Fibroblast of villous mesenchyme (primary cell): ENCODE measurements at places on chromosomes 2 and 18.

DNA sequence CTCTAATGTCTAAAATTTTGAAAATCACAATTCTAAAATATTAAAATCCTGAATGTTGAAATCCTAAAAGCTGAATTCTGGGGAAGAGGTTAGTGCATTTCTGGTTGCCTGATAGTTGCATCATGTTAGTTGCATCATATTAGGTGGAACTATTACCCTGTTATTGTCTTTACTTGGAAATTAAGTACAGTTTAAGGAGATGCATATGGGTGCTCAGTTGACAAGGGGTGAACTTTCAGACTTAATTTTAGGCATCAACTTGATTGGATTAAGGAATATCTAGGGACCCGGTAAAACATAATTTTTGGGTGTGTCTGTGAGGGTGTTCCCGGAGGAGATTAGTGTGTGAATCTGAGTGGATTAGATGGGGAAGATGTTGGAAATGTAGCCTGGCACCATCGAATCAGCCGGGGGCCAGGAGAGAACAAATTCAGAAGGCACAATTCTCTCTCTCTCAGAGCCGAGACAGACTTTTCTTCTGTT is 409.8 kb downstream of the PLCL1 start:
- DNase-seq: peak; percentile 20

DNA sequence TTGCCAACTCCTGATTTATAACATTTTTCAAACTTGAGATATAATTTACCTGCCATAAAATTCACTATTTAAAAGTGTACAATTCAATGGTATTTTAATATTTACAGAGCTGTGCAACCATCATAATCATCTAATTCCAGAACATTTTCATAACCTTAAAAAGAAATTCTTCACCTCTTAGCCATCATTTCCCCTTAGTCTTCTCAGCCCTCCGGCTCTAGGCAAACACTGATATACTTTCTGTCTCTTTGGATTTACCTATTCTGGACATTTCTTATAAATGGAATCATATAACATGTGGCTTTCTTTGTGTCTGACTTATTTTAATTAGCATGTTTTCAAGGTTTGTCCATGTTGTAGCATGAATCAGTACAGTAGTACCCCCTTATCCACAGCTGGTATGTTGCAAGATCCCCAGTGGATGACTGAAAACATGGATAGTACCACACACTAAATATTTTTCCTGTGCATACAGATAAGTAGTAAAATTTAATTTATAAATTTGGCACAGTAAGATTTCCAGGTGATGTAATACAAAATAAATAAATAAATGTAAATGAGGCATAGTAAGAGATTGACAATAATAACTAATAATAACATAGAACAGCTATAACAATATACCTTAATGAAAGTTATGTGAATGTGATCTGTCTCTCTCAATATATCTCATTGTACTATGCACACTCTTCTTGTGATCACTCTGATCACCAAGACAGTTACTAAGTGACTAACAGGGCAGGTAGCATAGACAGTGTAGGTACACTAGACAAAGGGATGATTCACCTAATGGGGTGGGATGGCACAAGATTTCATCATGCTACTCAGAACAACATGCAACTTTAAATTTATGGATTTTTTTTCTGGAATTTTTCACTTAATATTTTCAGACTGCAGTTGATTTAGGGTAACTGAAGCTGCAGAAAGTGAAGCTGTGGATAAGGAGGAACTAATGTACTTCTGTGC is 73.1 kb downstream of the RAB3GAP1 start:
- peak; percentile 20 for DNase-seq

DNA sequence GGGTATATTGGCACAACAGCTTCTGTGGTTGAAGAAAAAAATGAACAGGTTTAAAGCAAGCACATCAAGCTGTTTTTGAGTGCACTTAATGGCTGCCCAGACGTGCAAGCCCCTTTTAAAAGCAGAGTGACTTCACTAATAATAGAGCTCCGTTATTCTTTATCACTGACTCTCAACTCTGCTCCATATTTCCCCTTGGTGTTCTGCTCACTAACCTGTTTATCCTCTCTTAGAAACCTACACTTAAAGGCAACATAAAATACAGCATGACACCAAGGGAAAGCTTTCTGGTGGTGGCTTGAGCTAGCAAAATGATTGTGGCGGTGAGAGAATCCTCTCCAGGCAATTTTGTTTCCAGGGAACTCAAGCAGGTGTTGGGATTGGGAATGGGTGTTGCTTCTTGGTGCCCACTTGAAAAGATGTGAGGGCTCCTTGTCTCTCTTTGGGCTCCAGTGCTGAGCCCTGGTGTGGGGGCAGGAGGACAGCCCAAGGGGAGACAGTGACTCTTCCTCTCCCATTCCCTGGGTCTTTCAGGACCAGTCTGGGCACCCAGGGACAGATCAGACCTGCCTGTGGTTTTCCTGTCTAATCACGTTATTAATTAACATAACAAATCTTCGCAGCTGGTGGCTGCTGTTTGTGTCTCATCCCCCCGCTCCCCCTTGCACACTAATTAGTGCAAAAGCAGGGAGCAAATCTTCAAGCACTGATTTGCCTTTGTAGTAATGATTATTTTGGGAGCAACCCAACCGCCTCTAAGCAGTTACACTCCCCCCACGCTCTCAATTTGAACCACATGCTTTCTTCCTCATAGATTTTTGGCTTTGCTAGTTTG is 289.4 kb upstream of the CXCR4 start:
- DNase-seq: no peak

DNA sequence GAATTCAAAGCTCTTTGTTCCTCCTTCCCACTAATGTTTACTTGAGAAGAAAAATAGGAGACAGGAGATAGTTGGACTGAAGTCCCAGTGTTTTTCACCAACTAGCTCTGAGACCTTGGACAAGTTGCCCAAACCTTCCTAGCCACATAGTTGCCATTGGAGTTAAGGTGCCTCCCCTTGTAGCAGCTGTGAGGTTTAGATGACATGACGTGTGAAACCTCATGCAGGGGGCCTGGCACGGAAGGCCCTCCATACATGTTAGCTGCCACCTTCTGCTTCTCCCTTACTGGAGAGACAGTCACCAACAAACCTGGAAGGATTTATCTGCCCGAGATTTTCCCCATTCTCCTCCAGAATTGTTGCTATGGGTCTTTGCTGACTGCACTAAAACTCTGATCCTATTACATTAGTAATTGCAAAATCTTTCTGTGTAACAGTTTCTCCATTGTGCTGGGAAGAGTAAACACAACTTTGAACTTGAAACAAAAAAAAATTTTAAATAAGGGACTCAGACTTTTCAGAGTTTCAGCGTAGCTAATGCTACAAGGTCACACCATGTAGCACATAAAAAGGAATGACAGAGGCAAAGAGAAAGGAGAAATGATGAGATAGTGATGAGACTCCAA is 23.8 kb upstream of the CABYR start:
- DNase-seq: no peak

DNA sequence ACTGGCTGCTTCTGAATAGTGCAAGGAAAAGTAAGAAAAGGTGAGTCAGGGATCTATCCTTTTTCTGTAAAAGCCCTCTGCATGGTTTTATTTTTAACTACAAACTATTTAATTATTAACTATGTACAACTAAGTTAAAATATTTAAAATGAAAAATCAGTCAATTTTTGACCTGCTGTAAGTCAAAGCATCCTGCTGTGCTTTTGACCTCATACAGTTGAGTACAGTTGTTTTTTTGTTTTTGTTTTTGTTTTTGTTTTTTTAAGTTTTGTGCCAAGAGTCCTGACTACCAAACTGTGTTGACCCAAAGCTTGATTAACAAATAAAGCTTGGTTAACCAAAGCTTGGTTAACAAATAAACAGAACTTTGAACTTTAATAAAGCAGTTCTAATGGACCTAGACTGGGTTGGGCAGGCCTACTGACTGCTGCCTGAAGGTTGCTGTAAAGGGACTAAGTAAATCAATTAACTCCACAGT is at the start of gene ACMSD:
ACMSD (plus strand) TSS at position 474 of the 478 bp plus-strand sequence. CDS start 67 bp downstream, outside the sequence.
- no peak for DNase-seq

GRCh38 chr18:8794156-8794933 is 89.0 kb downstream of the MTCL1 start:
- peak; percentile 90 for DNase-seq

- DNase-seq: no peak
These were observed 252.0 kb upstream of the KLHL29 start for GRCh38 chr2:23132823-23133595.

GRCh38 chr2:157355618-157356017 is 30.0 kb upstream of the ERMN start:
- DNase-seq: peak; percentile 4

- no peak for DNase-seq
These were observed 151.6 kb upstream of the LRATD1 start for GRCh38 chr2:14480906-14481305.

DNA sequence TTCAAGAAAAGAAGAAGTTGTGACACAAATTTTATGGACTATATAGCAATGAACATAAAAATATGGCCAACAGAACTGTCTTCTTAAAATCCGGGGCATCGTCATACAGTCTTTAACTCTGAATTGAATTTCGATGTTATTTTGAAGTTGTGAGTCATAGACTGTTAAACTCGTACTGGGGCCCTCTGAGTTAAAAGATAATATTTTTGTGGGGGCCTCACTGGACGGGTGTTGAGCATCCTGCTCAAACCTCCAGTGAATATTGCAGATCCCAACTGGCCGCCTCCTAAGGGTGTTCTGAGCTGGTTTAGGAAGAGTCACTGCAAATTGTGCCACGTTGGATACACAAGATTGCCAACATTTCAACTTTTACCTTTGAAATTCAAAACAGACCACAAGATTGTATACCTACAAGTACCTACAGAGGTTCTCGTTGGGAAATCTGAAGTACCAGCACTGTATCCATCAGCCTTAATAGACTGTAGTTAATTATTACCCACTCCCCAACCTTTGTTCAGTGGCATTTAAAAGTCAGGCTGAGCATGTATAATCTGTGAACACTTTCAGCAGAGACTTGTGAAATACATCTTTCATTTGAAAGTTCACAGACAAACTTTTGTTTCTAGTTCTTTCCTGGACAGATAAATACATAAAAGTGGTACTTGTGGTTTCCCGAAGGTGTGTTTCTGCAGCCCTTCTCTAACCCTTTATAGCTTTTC is 27.8 kb downstream of the KLHL23 start:
- DNase-seq: no peak

GRCh38 chr2:149564983-149565382 is 22.6 kb downstream of the MMADHC start:
- no peak for DNase-seq

GRCh38 chr2:201698588-201699226 is at the start of gene MPP4:
Gene MPP4, minus strand, starts transcription at chr2:201698644. Its CDS starts 4,690 bp downstream, at chr2:201693954.
- peak; percentile 73 for DNase-seq

DNA sequence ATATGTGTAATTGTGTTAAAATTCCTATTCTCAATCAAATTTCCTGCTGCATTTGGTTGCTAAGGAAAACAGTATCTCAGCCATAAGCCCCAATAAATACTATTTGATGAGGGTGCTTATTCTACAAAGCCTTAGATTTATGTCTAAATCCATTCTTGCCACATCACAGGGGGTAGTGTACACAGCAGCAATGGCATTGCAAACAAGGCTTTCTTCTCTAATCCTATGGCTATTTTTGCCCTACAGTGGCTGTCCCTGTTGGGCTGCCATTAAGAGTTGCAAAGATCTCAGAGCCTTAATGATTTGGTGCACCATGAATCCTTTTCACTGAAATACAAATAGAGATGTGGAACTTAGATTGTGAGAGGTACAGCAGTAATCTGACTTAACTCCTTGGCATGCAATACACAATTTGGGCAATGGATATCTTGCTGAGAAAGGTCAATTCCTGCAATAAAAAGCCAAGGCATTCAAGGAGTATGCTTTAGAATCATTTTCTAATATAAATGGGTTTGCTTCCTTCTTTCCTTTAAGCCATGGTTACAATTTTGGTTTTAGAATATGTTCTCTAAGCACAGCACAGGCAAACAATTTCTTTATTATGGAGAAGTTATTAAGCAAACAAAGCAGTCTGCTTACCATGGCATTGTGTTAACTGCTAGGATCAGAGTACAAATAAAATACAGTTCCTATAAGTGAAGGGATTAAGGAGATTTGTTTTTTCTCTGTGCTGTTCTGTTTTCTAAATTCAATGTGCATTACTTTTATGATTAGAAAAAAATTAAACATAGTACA is 69.8 kb upstream of the CD302 start:
- no peak for DNase-seq

DNA sequence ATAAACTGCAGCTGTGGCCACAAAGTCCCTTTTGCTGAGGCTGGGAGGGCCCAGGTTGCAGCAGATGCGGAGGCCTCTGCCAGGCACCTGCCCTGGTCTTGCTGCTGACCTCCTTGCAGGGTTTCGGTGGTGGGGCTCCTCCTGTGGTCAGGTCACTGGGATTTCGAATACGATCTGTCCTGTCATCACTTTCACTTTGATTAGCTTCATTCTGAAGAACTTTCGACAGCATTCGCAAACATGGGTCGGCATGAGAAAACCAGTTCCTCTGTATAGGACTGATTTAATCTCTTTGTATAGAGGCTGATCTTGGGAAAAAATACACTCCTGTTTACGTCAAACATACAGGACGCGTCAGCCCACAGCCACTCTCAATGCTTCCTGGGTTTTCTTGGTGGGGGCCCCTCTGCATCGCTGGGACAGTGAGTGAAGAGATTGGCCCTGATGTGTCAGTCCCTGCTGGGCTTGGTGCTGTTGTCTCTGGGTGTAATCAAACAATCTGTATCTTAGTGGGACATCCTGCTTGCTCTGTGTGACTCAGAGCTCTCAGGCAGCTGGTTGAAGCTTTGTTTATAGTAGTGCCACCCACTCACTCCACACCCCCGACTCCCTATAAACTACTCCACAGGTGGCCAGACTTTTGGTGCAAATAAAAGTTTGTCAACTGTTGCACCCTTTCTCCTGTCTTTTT is 209.4 kb upstream of the CXCR4 start:
- DNase-seq: peak; percentile 16

DNA sequence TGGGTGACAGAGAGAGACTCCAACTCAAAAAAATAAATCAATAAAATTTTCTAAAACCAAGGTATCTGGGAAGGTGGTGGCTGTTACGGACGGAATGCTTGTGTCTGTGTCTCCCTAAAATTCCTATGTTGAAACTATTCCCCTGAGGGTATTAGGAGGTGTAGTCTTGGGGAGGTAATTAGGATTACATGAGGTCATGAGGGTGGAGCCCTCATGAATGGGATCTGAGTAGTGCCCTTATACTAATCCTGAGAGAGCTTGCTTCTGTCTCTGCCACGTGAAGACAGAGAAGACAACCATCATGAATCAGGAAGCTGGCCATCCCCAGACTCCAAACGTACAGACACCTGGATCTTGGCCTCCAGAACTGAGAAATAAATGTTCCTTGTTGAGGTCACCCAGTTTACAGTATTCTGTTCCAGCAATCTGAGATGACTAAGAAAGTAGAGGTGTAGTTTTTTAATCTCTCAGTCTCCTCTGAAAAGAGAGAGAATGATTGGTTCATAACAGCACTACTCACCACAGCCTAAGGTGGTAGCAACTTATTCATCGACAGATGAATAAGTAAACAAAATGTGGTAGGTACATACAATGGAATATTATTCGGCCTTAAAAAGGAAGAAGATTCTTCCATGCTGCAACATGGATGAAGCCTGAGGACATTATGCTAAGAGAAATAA is 38.4 kb downstream of the TGFBRAP1 start:
- no peak for DNase-seq

GRCh38 chr2:130156624-130157004 is 11.7 kb upstream of the CCDC74B start:
- no peak for DNase-seq
